ENCODE measurements at places on chromosomes 4 and X.

DNA sequence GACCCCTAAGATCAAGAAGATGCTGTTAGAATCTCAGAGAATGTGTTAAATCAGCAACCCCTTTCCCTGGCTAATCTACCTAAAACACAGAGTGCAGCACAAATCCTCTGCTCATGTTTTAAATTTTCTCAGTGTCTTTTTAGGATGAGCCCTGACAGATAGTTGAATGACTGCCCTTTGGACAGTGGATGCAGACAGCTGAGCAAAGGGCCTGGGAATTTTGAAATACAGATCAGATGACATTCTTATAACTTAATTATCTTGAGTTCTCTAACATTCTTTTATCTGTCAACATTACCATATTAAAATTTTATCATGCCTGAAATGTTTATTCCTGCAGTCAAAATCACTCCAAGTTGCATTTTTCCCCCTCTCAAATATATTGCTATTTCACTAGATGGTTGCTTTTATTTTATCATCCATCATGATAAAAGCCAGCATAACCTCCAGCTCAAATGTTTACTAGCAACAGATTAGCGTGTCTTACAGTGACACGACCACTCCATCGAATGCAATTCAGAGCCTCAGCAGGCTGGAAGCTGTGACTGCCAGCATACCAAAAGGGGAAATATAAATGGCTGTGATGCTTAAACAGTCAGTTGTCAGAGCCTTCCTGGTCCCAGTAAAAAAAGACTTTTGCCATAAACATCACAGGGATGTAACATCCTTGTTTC is 22.8 kb upstream of the ARHGAP24 start:
- H3K36me3 ChIP-seq: no peaks in the 10 kb centered on the region
- H3K4me1 ChIP-seq: no peaks in the 10 kb centered on the region
- no peaks in the 10 kb centered on the region for H3K27me3 ChIP-seq
- H3K4me3 ChIP-seq: no peak overlapping the region

DNA sequence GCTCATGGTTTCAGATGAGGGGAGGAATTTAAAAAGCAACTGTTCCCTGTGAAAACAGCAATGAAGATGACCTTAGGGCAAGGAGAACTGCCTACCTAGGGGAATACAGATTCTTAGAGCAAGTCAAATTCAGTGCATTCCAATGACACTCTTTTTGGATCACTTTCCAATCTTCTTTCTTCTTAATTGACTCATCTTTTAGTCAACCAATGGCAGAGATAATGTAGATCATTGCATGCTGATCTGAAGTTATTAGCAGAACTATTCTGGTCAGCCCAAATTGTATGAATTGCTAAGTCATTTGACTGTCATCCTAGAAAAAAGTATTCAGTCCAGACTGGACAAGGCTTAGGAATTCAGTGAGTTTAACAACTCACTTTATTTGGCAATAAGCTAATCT is 12.6 kb upstream of the NR3C2 start:
- no peaks in the 10 kb centered on the region for H3K4me1 ChIP-seq
- no peaks in the 10 kb centered on the region for H3K27me3 ChIP-seq
- H3K27ac ChIP-seq: no peak overlapping the region
- H3K4me3 ChIP-seq: no peak overlapping the region
- DNase-seq: no peak

DNA sequence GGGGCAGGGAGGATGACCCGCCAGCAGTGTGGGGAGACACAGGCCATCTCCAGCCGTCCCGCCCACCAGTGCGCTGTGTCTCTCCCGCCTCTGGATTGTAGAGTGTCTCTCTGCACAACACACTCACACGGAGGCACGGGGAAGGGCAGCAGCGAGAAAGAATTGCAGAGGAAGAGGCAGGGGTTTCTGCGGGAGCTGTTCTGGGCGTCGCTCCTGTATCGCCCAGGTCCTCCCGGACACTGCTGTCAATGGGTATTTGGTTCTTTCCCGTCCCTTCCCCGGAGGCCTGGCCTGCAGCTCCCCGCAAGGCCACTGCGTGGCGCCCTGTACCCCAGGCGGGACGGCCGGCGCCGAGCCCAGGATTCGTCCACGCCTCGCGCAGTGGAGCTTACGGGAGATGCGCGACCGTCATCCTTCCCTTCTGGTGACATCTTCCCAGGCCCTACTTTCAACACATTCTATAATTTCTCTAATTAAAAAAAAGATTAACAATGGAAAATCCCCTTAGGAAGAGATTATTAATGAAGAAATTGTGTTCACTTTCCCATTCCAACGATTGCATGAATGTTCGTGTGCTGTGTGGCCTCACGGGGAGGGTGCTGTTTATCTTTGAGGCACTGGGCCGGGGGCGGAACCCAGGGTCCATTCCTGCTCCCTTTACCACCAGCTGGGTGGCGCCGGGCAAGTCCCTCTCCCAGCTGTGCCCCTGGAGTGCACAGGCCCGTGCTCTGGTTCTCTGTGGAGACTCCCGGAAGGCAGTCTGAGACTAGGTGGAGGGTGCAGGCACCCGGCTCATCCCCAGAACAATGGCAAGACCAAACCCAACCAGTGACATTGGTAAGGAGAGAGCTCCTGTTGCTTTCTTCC is 95.7 kb downstream of the CPZ start:
- H3K4me3 ChIP-seq: no peak overlapping the region
- no peaks in the 10 kb centered on the region for H3K36me3 ChIP-seq
- no peaks in the 10 kb centered on the region for H3K27me3 ChIP-seq
- no peak overlapping the region for H3K27ac ChIP-seq
- DNase-seq: no peak
- no peaks in the 10 kb centered on the region for H3K4me1 ChIP-seq

DNA sequence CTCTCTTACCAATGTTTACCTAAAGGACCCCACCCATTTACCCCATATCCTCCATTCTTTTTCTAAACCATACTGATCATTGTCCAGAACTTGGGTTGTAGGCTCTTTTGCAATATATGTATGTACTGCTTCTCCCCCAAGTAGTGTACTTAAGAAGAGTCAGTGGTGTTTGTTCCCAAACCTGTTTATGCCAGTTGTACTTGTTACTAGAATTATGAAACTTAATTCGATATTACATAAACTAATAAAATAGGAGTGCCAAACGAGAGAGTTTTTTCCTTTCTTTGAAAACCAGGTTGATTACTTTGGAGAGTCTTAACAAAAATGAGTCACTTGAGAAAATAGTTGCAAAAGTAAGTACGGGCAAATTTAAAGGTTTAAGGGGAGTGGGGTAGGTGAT is 96.3 kb downstream of the GEMIN8 start:
- H3K4me1 ChIP-seq: no peaks in the 10 kb centered on the region
- no peaks in the 10 kb centered on the region for H3K36me3 ChIP-seq
- peaks cover 25% of the 10 kb centered on the region for H3K27me3 ChIP-seq
- H3K27ac ChIP-seq: no peak overlapping the region
- no peak overlapping the region for H3K4me3 ChIP-seq

DNA sequence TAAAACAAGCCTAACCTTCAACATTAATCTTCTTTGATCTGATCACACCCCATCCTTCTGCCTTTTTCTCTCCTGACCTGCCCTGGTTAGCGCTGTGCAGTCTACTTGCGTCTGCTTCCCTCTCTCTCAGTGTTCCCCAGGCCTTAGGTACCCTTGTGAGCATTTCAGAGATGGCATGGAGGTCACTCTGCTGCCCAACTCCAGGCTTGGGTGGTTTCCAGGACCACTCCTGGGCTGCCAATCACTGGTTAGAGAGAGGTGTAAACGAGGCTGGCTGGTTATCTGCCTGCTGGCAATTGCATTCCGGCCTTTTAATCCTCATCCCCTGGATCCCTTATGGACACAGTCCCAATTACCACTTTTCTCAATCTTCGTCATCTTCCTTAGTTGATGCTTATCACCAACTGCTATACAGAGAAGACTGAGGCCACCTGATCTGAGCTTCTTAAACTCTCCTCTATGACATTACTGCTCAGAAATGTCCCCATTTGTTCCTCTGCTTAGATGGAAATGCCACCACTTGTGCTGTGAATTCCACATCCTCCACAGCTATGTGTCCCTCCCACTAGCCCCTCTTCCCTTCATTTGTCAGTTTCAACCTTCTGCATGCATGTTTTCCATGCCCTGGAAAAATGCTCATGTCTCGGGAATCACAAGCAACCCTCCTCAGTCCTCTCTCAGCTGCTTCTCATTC is 29.0 kb upstream of the BCLAF3 start:
- no peak overlapping the region for H3K4me3 ChIP-seq
- H3K36me3 ChIP-seq: peaks cover 5% of the 10 kb centered on the region
- no peak overlapping the region for H3K27ac ChIP-seq
- H3K4me1 ChIP-seq: peaks cover 2% of the 10 kb centered on the region

DNA sequence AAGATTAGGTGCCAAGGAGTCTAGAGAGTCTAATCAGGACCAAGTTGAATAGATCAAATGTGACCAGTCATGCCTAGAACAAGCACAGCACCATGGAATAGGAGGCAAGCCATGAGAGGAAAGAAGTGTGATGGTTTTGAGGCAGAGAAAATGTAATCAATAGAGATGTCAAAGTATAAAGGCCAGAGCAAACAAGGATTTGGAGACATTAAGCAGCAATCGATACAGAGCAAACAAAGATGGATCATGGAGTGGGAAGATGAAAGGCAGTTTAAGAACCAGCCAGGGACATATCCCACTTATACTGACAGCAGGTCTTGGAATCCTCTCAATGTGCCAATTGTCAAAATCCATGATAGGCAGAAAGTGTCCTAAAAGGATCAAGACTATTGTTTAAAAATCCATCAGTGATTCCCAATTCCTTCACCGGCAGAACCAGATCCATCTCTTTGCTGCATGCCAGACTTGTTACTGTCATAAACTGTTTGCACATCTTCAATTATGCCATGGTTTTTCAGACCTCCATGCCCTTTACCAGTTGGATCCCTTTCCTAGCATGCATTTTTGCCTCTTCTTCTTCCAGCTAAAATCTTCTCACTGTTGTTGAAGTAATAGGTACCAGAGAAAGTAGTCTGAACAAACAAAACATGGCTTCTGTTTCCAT is 520.7 kb upstream of the ARX start:
- H3K36me3 ChIP-seq: no peaks in the 10 kb centered on the region
- H3K27ac ChIP-seq: no peak overlapping the region
- no peak for DNase-seq
- H3K4me1 ChIP-seq: no peaks in the 10 kb centered on the region
- H3K4me3 ChIP-seq: no peak overlapping the region

- no peaks in the 10 kb centered on the region for H3K36me3 ChIP-seq
- H3K27ac ChIP-seq: no peak overlapping the region
- H3K4me3 ChIP-seq: no peak overlapping the region
These were observed 1.7 kb upstream of the GPR143 start for GRCh38 chrX:9767375-9767774.

- no peaks in the 10 kb centered on the region for H3K36me3 ChIP-seq
- no peak overlapping the region for H3K4me3 ChIP-seq
- H3K27ac ChIP-seq: no peak overlapping the region
- H3K27me3 ChIP-seq: peaks cover 23% of the 10 kb centered on the region
- no peaks in the 10 kb centered on the region for H3K4me1 ChIP-seq
- DNase-seq: no peak
These were observed 26.3 kb upstream of the UCP1 start for GRCh38 chr4:140595065-140595464.

DNA sequence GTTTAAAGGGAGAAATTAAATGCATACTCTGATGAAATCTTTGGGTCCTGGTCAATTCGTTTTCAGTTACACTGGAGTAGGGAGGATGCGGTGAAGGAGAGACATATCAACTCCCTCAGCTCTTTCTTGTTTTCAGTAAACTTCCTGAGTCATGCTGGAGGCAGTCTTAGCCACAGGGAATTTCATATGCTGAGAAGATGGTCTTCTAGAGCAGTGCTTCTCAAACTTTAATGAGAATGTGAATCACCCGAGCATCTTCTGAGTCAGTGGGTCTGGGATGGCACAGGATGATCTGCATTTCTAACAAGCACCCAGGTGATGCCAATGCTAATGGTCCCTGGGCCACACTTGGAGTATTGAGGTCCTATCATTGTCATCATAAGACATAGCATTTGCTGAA is 214.5 kb downstream of the KIT start:
- no peak overlapping the region for H3K27ac ChIP-seq
- H3K27me3 ChIP-seq: no peaks in the 10 kb centered on the region
- H3K4me3 ChIP-seq: no peak overlapping the region

DNA sequence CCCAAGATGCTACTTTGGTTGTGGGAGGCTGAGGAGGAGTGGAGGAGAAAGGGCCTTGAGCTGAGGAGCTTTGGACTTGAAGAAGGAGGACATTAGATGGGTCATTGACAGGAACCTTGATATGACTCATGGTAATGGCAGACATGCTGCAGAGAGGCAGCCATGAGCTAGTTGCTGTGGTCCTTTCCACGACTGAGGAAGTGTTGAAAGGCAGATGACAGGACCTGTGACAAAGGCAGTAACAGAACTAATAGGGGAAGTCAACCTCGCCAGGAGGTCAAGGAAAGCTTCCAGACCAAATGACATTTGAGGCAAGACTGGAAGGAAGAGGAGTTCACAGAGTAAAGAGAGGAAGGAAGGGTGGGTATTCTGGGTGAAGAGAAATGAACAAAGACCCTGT is 7.6 kb upstream of the XPNPEP2 start:
- no peak overlapping the region for H3K4me3 ChIP-seq
- peak overlapping the region; percentile 12 for H3K27ac ChIP-seq
- DNase-seq: no peak
- H3K36me3 ChIP-seq: peaks cover 3% of the 10 kb centered on the region
- H3K27me3 ChIP-seq: no peaks in the 10 kb centered on the region

DNA sequence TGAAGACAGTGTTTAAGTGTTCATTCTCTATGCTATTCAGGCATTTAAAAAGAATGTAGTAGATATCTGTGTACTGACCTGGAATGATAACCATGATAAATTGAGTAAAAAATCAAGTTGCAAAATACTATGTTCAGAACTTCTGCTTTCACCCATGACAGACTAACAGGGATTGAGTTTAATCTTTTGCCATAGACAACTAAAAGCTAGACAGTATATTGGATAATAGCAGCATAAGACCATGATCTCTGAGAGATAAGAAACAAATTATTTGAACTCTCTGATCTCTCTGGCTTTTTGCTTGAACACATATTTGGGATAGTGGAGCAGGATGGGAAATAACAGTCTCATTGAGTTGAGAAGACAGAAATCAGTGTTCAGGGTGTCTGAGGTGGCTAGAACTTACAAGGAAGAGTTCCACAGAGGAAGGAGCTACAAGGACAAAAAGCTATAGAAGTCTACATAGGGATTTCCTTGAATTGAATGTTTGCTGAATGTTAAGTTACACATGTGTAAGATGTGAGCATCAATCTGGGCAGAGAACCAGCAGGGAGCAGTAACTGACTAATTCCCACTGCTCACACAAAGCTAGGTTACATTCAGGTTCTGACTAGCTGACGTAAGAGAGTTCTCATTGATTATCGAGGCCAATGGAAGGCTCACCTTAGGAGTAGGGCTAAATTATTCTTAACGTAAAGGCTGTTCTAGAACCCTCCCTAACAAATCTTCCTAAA is 60.4 kb downstream of the SLC30A9 start:
- H3K4me1 ChIP-seq: no peaks in the 10 kb centered on the region
- H3K36me3 ChIP-seq: peaks cover 37% of the 10 kb centered on the region
- no peak overlapping the region for H3K4me3 ChIP-seq

- DNase-seq: no peak
- no peaks in the 10 kb centered on the region for H3K36me3 ChIP-seq
These were observed 472.6 kb upstream of the CPEB2 start for GRCh38 chr4:14529653-14530052.

DNA sequence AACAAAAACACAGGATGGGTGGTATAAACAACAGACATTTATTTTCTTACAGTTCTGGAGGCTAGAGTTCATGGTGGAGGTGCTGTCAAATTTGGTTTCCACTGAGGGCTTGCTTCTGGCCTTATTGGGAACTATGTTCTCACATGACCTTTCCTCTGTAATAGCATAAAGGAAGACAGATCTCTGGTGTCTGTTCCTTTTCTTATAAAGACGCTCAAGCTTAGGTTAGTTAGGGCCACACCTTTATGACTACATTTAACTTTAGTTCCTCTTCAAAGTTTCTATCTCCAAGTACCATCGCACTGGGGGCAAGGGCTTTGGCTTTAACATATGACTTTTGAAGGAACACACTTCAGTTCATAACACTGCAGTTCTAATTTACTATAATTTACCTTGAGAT is 543.8 kb upstream of the CPEB2 start:
- no peak for DNase-seq
- H3K4me3 ChIP-seq: no peak overlapping the region
- no peaks in the 10 kb centered on the region for H3K4me1 ChIP-seq
- no peaks in the 10 kb centered on the region for H3K27me3 ChIP-seq

All from activated CD8-positive, alpha-beta T cell treated with anti-CD3 and anti-CD28 coated beads, Interleukin-2, amount 10 ng/mL, durations not matched to agents 7 days and 5 days (primary cell).